OCI-M1 (cell line): ENCODE measurements at places on chromosomes 12 and 14.

- peak; percentile 53 for DNase-seq
These were observed 110.4 kb downstream of the ZFP36L1 start for GRCh38 chr14:68682166-68683103.

DNA sequence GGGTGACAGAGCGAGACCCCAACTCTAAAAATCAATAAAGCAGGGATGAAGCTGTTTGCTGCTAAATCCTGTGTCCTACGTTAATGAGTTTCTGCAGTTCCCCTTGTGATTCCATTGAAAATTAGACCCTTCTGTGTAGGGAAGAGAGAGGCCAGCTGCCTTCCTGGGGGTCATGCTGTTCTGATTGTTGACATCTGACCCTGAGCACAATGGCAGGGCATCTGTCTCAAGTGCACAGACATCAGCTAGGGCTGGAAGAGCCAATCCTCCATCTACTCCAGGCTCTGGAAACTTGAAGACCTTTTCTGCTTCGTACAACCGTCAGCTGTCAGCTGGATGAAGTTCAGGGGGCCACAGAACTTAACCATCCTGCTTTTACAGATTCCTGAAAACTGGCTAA lies 10.1 kb downstream of the FBXL14 start:
- DNase-seq = no peak

DNA sequence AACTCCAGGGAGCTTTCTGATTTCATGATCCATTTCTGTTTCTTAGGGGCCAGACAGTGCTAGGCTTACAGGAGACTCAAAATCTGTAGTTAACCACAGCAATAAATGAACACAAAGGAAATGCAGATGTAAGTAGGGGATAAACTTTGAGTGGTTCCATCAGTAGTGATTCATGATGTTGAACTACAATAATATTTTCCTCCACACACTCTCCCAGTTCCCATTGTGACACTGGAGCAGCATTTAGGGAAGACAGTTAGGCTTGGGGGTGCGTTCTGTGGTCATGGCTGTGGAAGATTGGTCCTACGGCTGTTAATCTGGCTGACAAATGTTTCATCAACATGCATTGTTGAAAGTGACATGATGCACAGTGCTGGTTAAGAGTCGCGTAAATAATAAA lies 66.9 kb downstream of the HMGA2 start:
- DNase-seq = no peak

DNA sequence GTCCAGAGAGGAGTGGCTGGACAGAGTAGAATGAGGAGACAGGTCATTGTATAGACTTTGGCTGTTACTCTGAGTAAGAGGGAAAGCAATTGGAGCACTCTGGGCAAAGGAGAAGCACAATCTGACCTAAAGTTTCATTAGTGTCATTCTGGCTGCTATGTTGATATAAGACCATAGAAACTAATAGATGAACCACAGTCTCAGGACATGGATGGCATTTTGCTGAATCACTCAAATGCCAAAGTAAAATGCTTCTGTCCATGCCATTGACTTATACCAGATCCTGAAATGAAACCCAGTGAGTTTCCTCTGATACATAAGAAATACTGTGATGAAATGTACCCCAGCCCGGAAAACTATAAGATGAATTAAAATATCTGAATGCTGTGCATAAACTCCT lies 65.8 kb upstream of the COCH start:
- no peak for DNase-seq
